ENCODE measurements at places on chromosomes 6 and 20.

GRCh38 chr6:101402622-101403031, 9.1 kb downstream of the GRIK2 start:
- no peak for DNase-seq

- DNase-seq: no peak
Observed at GRCh38 chr6:106113256-106113959, 27.3 kb downstream of the PRDM1 start.

DNA sequence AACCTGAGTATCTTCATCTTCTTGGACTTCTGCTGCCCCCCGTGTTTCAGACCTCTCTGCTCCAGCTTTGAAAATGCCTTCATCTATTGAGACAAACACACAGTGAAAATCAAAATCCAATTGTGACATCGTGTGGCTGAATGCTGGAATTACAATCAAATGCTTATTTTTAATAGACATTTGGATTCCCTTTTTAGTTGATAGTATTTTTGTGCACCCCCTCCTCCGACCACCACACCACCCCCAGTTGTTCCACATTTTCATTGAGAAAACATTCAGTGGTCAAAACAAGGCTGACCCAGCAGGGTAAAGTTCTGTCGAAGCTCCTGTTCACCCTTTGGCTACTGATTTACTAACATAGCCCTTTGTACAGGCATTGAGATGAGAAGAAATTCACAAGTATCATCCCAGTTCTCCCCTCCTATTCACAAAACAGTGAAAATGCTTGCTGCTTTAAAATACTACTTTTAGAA, 79.0 kb downstream of the NRSN1 start:
- DNase-seq: no peak

- no peak for DNase-seq
Observed at GRCh38 chr6:147459780-147460179, 48.7 kb upstream of the SAMD5 start.

DNA sequence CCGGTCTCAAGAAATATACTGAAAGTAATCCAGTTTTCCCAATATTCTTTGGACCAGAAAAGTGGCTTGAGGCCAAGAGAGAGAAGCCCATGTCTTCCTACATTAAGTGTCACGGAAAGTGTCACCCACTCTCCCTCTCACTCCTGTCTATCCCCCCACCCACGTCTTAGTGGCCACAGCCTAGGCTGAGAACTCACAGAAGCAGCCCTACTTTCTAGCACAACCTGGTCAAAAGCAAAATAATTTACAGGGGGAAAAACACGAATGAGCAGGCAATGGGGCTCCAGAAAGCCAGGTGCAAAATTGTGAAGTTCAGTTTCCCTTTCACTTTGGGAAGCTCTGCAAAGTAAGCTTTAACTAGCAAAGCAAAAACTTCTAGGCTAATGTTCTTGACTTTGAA, 118.0 kb downstream of the OPRM1 start:
- no peak for DNase-seq

GRCh38 chr6:96837081-96837971, at the start of gene GPR63:
TSS of gene GPR63 (minus strand) at chr6:96837477. CDS start at chr6:96799731, 37,746 bp downstream.
- peak; percentile 37 for DNase-seq

GRCh38 chr6:76861403-76861802, 601.9 kb downstream of the HTR1B start:
- DNase-seq: no peak

- no peak for DNase-seq
Observed at GRCh38 chr6:146287691-146288369, 255.8 kb upstream of the RAB32 start.

DNA sequence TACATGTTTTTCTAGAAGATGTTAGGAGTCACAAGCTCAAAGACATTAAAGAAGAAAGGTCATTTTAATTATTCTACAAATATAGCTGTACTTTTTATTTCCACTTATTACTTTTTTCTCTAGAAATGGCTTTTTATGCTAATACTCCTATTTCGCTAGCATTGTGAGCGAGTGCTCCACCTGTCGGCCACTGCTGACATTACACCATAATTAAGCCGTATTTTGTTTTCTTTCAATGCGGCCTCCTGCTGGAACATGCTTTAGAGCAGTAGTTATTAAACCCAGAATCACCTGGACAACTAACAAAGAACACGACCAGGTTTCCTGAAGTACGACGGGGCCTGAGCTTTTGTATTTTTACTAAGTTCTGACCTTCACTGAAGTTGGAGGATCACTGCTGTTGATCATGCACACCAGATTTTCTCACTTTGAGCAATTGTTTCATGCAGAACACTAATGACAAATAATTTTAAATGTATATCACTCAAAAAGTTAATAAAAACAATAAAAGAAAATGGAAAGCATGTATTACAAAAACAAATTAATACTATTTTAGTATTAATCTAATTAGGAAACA, 74.1 kb upstream of the PAK5 start:
- DNase-seq: no peak

Data from activated T-helper 1 cell treated with Interleukin-2 at 50 U/mL for 16 hours (primary cell).